ENCODE measurements at places on chromosomes 4 and X.

GRCh38 chrX:127390316-127390715 is 570.8 kb downstream of the PRR32 start:
- DNase-seq, result no peak

DNA sequence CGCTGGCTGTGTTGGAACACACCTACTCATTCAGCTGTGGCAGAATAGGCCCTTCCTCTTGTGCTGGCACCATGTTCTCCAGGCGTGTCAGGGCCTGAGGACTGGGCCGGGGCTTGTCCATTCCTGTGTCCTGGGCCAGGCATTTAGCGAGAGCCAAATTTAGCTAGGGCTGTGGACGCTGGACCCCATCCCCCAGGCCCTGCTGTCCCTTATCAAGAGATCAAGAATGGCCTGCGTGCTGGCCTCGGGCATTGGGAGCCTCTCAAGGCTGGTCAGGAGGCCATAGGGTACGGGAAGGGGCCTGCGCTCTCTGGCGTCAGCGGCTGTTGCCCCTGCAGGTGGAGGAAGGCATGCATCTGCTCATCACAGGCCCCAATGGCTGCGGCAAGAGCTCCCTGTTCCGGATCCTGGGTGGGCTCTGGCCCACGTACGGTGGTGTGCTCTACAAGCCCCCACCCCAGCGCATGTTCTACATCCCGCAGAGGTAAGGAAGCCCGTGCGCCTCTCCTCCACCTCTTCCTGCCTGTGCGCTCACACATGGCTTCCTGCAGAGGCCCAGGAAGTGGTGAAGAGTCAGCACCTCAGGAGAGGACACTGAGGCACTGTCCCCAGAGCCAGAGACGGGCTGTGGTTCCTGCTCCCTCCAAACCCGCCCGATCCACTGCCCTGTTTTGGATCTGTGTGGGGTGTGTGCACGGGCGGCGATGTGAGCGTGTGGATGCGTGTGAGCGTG is 15.3 kb downstream of the ABCD1 start:
- DNase-seq, result no peak

DNA sequence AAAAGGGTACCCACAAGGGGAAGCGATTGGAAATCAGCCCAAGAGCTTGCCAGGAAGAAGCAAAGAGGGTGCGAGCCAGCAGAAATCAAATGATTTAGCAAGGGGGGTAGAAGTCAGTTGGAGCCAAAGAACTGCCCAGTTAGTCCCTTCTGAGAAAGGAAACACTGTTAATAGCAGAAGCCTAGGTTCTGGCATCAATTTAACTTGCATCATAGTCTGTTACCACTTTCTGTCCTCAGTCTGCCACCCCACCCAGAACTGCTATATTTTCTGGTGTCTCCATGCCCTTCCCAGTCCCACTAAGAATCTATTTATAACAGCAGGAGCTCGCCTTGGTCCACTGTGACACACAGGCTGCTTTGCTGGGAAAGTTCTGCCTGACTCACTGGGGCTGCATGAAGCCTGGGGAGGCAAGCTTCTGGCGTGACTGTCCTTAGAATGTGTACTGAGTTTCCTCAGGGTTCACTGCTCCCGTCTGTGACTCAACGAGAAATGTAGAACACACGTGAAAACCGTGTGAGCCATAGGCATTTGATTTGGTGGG is 157.8 kb upstream of the TTC29 start:
- peak; percentile 86 for DNase-seq

DNA sequence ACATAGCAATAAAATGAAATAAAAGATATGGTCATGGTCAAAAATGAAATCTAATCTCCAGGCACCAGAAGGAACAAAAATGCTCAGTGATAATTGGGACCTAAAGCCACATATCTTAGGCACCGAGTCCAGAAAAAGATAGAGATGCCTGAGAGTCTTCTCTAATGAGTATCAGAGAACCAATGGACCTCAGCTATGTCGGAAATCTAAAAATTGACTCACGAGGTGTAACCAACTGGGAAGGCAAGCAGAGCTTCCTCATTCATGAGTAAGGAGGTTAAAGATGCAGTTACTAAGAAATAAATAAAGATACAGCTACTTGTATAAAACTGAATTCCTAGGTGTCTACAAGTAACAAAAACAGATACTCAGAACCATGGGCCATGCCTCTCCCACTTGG is 72.1 kb downstream of the KLHL34 start:
- no peak for DNase-seq

- DNase-seq, result peak; percentile 86
Observed at GRCh38 chrX:115058276-115058675, 40.9 kb upstream of the IL13RA2 start.

DNA sequence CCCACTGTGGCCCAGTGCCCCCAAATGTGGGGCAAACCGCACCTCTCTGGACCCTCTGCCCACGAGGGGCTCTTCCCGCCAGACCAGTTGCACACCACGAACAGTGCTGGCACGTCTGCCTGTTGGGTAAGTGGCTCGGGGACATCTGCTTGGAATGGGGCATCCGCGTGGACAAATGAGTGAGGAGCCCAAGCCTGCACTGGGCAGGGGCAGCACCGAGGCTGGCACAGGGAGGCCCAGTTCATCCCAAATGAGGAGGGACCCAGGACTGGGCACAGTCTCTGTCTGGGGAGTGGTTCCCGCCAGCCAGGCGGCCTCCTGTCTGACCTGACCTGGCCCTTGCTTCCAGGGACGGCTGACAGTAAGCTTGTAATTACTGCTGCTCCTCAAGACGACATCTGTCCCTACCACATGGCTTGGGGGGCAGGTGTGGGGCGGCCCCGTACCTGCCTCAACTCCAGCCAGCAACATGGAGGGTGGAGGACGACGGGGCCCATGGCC is 3.2 kb downstream of the SPON2 start:
- no peak for DNase-seq

DNA sequence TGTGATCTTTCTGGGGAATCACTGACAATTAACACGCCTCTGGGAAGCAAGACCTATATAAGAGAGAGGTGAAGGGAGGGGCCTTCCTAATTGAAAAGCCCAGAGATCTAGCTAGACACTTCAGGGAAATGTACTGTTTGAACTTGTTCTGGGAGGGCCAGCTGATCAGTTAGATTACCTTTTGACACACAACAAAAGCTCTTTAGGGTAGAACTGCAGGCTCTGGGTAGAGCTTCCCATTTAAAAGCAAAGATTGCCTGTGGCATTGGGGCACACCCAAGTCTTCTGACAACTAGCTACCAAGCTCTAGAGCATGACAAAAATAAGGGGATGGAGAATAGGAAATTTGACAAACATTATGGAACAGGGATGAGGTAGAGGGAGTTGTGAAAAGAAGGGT is 26.3 kb downstream of the AREG start:
- DNase-seq, result peak; percentile 40

DNA sequence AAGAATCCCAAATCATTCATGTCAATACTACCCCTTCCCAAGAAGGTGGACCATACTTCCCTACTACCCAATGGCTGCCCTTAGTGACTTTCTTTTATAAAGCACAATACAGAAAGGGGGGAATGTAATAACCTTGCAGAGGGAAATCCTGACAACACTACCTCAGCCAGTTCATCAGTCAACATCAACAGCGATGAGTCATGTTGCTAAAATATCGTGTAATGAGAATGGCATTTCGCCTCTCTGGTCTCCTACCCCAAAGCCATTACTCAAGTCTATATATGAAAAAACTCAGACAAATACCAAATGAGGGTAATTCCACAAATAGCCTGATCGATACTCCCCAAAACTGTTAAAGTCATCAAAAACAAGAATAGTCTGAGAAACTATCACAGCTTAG is 3.3 kb upstream of the MAGEA8 start:
- DNase-seq, result no peak

GRCh38 chr4:54554339-54554990 is 103.3 kb upstream of the KIT start:
- no peak for DNase-seq

DNA sequence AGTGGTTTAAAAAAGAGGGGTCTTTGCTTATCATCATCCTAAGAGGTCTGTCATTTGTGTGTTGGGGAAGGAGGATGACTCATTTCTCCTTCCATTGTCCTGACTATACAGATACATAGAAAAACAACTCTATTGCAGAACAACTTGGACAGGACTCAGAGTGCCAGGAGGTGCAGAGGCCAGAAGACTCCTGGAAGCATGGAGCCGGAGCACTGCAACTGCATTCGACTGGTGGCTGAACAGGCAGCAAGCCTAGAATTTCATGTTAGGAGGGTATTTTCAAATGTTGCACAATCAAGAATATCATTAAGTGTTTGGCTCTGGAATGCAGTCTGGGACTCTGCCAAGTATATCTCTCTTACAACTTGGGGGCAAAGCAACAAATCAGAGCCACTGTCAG is 35.0 kb upstream of the MAML3 start:
- DNase-seq, result peak; percentile 61

GRCh38 chrX:10001496-10001895 is 34.3 kb downstream of the CLDN34 start:
- no peak for DNase-seq

DNA sequence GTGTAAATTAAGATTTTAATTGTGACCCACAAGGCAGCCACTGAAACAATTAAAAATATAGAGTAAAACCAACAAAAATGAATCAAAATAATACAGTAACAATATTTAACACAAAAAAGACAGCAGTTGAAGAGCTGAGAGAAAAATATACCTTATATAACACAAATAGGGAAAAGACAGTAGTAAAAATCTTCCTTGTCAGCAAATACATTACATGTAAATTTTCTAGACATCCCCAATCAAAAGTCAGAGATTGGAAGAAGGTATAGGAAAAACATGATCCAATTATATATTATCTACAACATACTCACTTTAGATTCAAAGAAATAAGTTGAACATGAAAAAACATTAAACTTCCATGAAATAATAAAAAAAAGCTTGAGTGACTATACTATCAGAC is 330.8 kb downstream of the UBE2NL start:
- no peak for DNase-seq

DNA sequence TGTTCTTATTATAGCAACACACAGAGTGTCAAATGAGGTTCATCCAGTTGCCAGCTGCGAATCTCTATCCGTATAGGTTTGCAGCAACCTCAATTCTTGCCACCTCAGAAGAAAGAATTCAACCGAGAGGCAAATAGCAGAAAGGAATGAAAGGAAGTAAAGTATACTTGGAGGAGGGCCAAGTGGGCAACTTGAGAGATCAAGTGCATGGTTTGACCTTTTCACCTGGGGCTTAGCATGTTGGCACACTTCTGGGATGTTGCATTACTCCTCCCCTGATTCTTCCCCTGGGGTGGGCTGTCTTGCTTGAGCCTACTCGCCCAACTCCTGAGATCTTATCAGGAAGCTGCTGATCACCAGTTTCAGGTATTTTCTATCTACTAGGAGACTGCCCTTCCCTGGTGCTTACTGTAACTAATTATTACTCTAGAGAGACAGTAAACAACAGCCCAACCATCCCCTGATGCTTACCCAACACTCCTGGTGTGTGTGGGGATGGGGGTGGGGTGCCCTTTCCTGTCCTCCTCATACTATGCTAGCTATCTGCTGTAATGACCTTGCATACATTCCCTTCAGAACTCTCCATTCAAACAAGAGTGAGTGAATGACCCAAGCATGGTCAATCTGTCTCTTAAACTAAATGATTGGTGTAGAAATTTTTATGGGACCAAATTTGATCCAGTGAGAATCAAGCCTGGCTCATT is 7.3 kb upstream of the TMEM33 start:
- no peak for DNase-seq

GRCh38 chr4:142818031-142818430 is 28.1 kb downstream of the INPP4B start:
- peak; percentile 67 for DNase-seq

DNA sequence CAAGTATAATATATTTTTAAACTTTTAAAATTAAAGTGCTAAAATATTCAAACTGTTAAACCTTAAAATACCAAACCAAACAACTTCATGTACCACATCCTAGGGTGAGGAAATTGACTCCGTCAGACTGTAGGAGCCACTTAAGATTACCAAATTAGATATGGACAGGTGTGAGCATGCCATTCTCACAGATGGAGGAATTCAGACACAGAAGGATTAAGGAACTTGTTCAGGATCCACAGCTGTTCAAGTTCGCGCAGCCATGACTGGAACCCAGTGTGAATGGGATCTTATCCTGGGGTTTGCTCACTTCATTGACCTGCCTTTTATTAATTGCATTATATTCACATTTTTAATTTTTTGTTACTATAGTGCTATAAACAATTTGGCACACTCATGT is 224.9 kb upstream of the PCDH7 start:
- no peak for DNase-seq
